ENCODE measurements at places on chromosomes 5 and 9. TPM values are rescaled to one million over a fixed set of nuclear protein-coding genes. Genes with fewer than 3 reads are reported as not detected.

The QRFP gene
- total RNA-seq: not detected

The PCDHGB3 gene
- 8.6 TPM for total RNA-seq

The KIF24 gene
- total RNA-seq: 2.1 TPM

The RGS7BP gene
- under 0.01 TPM for total RNA-seq

The BTNL8 gene
- not detected for total RNA-seq

The CTXN3 gene
- total RNA-seq: not detected

The CDC25C gene
- total RNA-seq: 3.4 TPM

The PCDHGA12 gene
- 30.2 TPM for total RNA-seq

The GFRA3 gene
- total RNA-seq: not detected

The C9orf85 gene
- 17.5 TPM for total RNA-seq

The ERMP1 gene
- 14.8 TPM for total RNA-seq

The SLC36A3 gene
- total RNA-seq: not detected
